ENCODE measurements at places on chromosomes 16 and 17. TPM values are rescaled to one million over a fixed set of nuclear protein-coding genes. Genes with fewer than 3 reads are reported as not detected.

The HOXB5 gene
- polyA plus RNA-seq = 27.5 TPM

DNA sequence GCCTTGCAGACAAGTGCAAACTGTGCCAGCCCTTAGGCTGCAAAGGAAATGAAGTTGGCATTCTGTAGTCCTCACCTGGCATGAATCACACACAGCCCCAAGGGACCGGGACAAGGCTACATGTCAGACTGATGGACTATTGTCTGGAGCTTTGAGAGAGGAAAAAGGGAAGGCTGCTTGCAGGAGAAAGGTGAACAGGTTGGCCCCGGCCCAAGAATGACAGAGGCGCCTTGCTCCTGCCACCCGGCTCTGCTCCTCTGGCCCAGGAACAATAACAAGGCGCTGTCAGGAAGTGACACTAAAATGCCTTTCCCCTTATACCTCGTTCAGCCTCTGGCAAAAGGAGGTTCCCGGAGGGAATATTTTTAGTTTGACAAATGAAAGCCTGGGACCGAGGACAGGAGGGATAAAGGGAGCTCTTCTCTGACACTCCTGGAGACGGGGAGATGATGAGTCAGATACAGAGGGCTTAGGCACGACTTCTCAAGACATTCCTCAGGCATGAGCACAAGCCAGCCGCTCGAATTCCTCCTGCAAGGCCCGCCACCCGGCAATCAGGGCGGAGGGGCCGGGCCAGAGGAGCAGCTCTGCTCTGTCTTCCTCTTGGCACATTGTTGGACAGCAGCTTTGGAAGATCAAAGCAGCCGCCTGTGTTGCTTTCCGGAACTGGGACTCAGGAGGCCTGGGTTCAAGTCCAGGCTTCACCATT lies 105.8 kb downstream of the NOG start:
- peak; percentile 46 for DNase-seq

The BAHCC1 gene
- polyA plus RNA-seq = 15.8 TPM

DNA sequence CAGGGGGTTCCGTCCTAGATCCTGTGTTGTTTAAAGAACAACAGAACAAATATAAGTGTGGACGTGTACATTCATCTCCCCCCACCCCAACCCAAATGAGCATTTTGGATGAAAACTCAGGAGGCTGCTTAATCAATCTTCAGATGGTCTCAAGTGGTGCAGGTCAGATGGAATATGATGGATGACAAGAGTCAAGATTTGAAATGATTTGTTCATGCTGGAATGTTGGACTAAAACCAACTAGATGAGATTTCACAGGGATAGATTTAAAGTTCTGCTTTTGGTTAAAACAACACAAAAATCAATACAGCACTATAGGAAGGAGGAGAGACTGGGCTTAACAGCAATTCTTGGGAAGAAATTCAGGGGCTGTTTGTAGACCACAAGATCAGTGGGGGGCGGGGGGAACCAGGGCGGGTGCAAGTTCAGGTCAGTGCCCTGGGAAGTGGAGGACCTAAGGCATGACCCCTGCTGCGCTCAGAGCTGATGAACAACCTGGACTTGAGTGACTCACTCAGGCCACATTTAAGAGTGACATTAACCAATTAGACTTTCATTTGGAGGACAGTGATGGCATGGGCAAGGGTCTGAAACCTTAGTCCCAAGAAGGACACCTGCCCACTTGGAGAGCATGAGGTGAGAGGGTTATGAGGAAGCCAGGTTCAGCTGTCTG lies 15.1 kb downstream of the TTYH2 start:
- no peak for DNase-seq

The KRT31 gene
- polyA plus RNA-seq = not detected

DNA sequence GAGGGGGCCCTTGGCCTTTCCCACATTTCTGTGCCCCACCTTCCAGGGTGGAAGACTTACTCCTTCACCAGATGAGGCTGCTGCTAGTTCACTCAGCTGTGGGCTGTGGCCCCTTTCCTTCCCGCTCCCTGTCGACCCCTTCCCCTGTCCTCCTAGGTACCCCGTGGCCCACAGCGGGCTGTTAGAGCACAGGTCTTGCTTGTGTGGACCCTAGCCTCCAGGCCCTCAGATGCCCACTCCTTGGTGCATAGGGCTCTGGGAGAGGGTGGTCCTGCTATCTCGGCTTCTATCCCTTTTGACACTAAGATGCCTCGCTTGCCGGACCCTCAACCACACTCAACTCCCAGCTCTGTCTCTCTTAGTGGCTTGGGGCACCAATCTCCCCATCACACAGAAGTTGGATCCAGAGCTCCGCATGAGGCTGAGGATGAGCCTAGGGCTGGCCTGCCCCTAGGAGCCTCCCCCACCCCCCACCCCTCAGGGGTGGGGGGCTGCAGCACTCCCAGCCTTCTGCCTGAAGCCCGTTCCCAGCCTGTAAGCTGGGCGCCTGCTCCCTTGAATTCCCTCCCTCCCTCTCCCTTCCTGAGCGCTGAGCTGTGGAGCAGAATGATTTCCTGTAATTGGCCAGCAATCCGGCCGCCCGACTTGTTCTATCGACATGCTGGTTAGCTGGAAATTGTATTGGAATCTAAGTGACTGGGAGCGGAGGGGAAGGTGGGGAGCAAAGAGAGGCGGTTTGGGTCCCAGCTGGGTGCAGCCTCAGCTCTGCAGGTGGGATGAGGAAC lies 30.9 kb downstream of the DCAKD start:
- no peak for DNase-seq

The TOM1L1 gene
- polyA plus RNA-seq = 104 TPM

GRCh38 chr16:78519896-78520295 lies 420.4 kb downstream of the WWOX start:
- no peak for DNase-seq
